ENCODE measurements at places on chromosomes 2 and 18.
A peak's percentile ranks its signal among the peaks of the same experiment; 100 is the strongest.

GRCh38 chr2:151096235-151096634 lies 165.4 kb downstream of the RBM43 start:
- DNase-seq: no peak

- DNase-seq: no peak
Observed at GRCh38 chr18:73766910-73767515, 380.6 kb downstream of the FBXO15 start.

GRCh38 chr2:10331027-10331701 lies 28.5 kb downstream of the HPCAL1 start:
- DNase-seq: peak; percentile 62

- DNase-seq: no peak
Observed at GRCh38 chr2:201271917-201272316, 11.6 kb downstream of the CASP8 start.

- no peak for DNase-seq
Observed at GRCh38 chr2:105490204-105490603, 91.4 kb upstream of the FHL2 start.

DNA sequence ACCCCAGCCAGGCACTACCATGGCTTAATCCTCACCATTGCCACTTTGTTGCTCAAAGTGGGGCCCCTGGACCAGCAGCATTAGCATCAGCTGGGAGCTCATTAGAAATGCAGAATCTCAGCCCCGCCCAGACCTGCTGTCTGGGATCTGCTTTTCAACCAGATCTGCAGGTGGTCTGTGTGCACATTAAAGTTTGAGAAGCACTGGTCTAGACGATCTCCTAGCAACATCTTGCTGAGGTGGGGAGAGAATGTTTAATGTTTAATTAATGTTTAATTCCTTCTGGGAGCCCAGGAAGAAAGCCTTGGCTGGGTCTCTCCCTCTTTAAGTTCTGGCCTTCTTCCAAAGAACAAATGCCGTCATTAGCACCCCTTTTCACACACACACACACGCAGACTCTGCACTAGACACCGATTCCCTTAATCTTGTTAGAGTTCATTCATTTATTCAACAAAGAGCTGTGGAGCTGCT lies 53.7 kb downstream of the EDAR start:
- no peak for DNase-seq

GRCh38 chr2:5530011-5530696 lies 162.0 kb upstream of the SOX11 start:
- DNase-seq: no peak

GRCh38 chr2:10972683-10973433 lies 61.1 kb downstream of the KCNF1 start:
- DNase-seq: no peak

GRCh38 chr18:58205443-58206160 lies 161.6 kb downstream of the NEDD4L start:
- no peak for DNase-seq

DNA sequence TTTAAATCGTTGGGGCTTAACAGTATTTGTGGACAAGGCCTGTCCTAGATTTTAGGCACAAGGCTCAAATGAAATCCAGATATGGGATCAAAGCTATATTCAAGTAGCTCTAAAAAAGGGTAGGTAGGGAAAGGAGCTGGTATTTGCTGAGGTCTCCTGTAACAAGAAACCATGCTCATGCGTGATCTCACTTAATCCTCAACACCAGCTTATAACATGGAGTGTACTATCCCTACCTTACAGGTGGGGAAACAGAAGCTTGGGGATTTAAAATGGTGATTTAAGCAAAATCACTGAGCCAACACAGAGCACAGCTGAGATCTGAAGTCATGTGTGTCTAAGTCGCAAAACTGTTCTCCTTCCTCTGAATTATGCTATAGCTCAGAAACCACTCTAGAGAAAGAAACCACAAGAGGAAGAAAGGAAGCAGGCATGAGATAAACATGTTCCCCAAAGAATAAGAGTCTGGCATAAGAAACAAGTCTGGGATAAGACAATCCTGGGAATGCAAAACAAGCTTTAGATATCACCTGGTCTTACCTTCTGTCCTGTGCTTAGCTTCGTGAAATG lies 43.1 kb downstream of the CYRIA start:
- no peak for DNase-seq

DNA sequence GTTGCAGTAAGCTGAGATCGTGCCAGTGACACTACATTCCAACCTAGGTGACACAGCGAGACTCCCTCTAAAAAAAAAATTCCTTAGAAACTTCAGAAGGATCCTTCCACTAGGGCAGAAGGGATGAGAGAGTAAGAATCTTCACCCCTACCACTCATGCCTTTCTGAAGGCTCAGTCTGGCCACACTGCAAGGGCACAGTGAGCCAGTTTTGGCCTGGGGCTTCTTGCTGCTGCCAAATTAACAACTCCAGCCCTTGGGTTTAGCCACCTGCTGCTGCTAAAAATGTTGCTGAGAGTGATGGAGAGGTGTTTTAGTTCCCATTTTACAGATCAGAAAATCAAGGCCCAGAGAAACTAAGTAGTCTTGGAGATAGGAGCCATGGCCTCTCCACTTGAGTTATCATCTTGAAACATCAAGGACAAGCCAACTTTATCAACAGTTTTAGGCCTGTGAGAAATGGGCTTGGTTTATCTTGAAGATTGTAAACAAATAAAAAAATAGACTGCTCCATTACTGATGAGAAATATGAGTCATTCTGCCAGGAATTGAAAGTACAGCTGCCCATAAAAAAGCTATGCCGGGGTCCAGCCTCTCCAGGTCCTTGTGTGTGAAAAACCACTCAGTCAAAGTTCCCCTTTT lies 31.9 kb upstream of the CASP8 start:
- DNase-seq: no peak

DNA sequence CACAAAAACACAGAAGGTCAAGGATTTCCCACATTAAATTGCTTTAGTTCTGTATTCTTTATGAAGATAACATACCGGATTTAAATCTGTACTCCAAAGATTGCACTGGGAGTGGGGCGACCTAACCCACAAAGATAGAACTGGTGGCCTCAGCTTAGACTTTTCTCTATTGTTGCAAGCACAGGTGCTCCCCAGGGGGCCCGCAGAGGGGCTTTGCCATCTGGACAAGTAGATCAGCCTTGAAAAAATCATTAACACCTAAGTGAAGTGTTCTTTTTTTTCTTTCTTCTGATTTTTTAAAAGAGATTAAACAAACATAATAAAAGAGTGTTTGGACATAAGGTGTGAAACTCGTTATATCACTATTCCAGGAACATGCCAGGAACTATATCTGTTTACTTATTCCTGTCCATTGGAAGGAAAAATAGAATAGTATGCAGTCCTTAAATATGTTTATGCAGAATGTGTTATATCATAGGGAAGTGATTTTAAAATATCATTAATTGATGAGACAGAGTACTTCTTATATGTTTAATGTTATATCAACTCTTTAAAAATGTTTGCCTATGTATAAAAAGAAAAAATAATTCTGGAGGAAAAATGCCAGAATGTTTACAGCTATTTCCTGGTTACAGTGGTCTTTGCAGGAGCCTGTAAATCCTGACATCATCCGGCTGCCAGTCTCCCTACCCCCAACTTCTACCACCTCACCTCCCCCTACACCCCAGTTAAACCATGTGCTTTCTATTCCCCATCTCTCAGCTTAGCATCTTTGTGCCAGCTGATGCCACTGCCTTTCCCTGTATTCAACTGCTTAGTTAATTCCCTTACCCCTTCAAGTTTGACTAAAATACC lies 679.2 kb downstream of the CNTNAP5 start:
- no peak for DNase-seq

Data from CD4-positive, alpha-beta T cell treated with Interleukin-1 beta for 1 hour (primary cell).